ENCODE measurements at places on chromosomes 1 and 21.

- no peak for DNase-seq
These were observed 206.4 kb downstream of the PLD5 start for GRCh38 chr1:242318140-242318539.

- no peak for DNase-seq
These were observed 36.7 kb upstream of the IL20 start for GRCh38 chr1:206828765-206829164.

- DNase-seq = peak; percentile 61
These were observed 863 bp downstream of the TARBP1 start for GRCh38 chr1:234478152-234478480.

GRCh38 chr1:147904726-147905125 is 2.1 kb downstream of the GJA8 start:
- DNase-seq = no peak

GRCh38 chr21:41692185-41692565 is 74.7 kb downstream of the RIPK4 start:
- DNase-seq = no peak

Data from caudate nucleus (tissue), 63 donors.